ENCODE measurements at places on chromosomes 16 and 17. TPM values are rescaled to one million over a fixed set of nuclear protein-coding genes. Genes with fewer than 3 reads are reported as not detected.

Gene ADORA2B
- 0.40 TPM for total RNA-seq

Gene KRTAP4-7
- total RNA-seq, result not detected

Gene IGFALS
- not detected for total RNA-seq

Gene TP53TG3C
- total RNA-seq, result not detected

Gene CD7
- 1.7 TPM for total RNA-seq

Gene SLC6A4
- under 0.01 TPM for total RNA-seq

Gene MT4
- not detected for total RNA-seq

Gene PRSS33
- total RNA-seq, result not detected

Gene WFIKKN2
- total RNA-seq, result 0.69 TPM

Gene DNASE1L2
- total RNA-seq, result 1.7 TPM

Gene IRF8
- 13.8 TPM for total RNA-seq

Gene OTOP3
- not detected for total RNA-seq

Gene SP2
- total RNA-seq, result 6.9 TPM

Gene BRIP1
- total RNA-seq, result 0.15 TPM

Gene CSHL1
- not detected for total RNA-seq

Gene IL21R
- 0.25 TPM for total RNA-seq

Gene TMED6
- not detected for total RNA-seq

Gene TMIGD1
- not detected for total RNA-seq

Gene TAT
- total RNA-seq, result not detected

Gene GALR2
- total RNA-seq, result not detected

Gene ABCA9
- total RNA-seq, result 27.5 TPM

Gene NACA2
- not detected for total RNA-seq
